ENCODE measurements at places on chromosomes 4 and X.

- DNase-seq = no peak
Observed at GRCh38 chr4:80081566-80081965, 8.5 kb upstream of the ANTXR2 start.

GRCh38 chr4:1367230-1367935 is 20.4 kb downstream of the UVSSA start:
- no peak for DNase-seq

DNA sequence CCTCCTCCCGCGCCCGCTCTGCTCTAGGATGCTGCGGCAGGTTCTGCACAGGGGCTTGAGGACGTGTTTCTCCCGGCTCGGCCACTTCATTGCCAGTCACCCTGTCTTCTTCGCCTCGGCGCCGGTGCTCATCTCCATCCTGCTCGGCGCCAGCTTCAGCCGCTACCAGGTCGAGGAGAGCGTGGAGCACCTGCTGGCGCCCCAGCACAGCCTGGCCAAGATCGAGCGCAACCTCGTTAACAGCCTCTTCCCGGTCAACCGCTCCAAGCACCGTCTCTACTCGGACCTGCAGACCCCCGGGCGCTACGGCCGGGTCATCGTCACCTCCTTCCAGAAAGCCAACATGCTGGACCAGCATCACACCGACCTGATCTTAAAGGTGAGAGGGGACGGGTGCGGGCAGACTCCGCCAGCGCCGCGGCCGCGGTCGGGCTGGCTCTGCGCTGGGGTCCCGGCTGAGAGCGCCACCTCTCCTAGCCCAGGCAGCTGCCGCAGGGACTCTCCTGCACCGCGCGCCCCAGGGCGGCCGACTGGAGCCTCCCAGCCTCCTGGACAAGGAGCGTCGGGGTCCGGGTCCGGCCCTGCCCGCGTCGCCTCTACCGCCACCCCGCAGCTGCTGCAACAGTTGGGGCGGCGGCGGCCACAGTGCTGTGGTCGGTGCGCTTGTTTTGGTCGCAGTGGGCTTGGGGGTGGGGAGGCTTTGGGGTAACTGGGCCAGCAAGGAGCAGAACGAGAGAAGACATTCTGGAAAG is at the start of gene PTCHD1:
Gene PTCHD1, plus strand, starts transcription at position 2 of the 752 bp plus-strand sequence. Its CDS starts 27 bp downstream, at position 29.
- DNase-seq = peak; percentile 4

GRCh38 chrX:30887288-30887687 is 1.8 kb downstream of the TAB3 start:
- DNase-seq = no peak

All from NCI-H1092 (cell line).